Omental fat pad (tissue), 4 donors: ENCODE measurements at places on chromosomes 12 and 14. TPM values are rescaled to one million over a fixed set of nuclear protein-coding genes. Genes with fewer than 3 reads are reported as not detected.

The TMTC2 gene
- 11.0 TPM for total RNA-seq

GRCh38 chr12:75862692-75863471 is 168.7 kb downstream of the PHLDA1 start:
- no peak for DNase-seq

DNA sequence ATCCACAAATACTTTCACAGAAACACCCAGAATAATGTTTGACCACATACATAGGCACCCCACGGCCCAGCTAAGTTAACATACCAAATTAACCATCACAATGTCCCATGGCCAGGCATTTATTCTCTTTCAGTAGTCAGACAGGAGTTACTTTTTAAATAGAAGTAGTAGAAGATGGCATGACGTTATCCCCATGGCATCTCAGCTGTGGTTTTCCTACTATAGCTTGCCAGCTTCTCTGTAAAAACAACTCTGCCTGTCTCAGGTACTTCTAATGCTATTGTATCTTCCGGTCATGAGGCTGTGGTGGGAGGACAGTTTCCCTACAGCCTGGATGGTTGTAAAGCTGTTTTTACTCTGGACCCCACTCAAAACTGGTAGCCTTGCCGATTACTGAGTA is 19.3 kb downstream of the CTSG start:
- no peak for DNase-seq

The OR4K1 gene
- not detected for total RNA-seq

GRCh38 chr12:32074432-32074831 is 32.2 kb upstream of the BICD1 start:
- DNase-seq = no peak

- no peak for DNase-seq
Measured at GRCh38 chr12:98814254-98814653, 169.2 kb downstream of the APAF1 start.

DNA sequence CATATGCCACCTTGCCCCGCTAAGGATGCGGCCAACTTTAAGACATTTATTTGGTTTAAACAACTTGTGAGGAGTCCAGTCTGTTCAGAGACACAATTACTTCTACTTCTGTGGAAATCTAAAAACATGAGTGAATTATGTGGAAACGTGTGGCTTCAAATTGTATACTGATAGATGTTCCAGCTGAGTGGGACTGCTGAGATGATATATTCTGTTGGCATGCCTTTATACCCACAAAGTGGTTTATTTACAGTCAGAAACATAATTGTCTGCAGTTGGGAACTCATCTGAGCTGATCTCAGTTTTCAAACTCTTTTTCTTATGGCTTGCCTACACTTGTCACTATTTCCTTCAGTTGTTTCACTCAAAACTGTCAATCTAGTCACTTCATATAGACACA is 67.8 kb downstream of the FLRT2 start:
- no peak for DNase-seq

The MORN3 gene
- not detected for total RNA-seq

The AQP2 gene
- not detected for total RNA-seq

DNA sequence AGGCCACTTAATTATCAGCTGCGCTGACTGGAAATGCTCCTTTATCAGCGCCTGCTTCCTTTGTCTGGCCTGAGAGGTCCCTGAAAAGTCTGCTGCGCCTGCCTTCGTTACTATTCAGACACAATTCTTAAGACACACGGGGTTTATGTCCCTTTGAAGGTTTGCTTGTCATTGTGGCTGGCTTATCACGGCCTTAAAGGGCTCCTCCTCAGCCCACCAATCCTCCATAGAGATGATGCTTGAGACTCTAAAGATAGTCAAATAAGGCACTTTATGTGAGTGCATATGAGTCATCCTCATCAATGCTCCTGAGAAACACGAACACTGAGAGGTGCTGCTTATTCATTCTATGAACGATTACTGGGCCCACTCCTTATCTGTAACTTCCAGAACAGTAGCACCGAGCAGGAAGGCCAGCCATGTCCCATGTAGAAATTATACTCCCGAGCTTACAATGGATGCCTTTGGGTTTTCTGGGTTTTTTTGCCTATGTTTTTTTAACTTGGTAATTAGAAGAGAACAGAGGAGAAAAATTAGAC is 1268.2 kb upstream of the TMEM132C start:
- DNase-seq = no peak

GRCh38 chr12:56522411-56523193 is 982 bp downstream of the RBMS2 start:
- DNase-seq = no peak

GRCh38 chr12:50224026-50224692 is 57.0 kb upstream of the CERS5 start:
- DNase-seq = no peak

The KRT80 gene
- 5.5 TPM for total RNA-seq

DNA sequence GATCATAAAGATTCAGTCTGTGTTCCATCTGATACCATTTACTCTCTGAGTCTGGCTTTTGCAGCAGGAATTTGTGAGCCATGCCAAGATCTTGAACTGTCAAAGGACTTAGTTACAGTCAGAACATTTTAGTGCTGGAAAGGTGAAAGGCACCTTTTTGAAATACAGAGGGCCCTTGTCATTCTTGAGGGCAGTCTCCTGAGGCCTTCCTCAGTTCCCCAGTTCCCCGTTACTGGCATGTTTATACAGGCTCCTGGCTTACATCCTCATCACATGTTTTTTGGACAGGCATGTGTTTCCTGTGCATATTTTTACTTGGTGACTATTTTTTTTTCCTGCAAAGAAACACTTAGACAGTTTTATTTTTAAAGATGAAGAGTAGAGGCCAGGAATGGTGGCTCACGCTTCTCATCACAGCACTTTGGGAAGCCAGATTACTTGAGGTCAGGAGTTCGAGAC is 21.0 kb downstream of the CFAP54 start:
- DNase-seq = no peak

GRCh38 chr14:101125719-101126651 is 222.5 kb upstream of the RTL1 start:
- DNase-seq = no peak

GRCh38 chr14:73741876-73742519 is 27.8 kb upstream of the PNMA1 start:
- DNase-seq = no peak

DNA sequence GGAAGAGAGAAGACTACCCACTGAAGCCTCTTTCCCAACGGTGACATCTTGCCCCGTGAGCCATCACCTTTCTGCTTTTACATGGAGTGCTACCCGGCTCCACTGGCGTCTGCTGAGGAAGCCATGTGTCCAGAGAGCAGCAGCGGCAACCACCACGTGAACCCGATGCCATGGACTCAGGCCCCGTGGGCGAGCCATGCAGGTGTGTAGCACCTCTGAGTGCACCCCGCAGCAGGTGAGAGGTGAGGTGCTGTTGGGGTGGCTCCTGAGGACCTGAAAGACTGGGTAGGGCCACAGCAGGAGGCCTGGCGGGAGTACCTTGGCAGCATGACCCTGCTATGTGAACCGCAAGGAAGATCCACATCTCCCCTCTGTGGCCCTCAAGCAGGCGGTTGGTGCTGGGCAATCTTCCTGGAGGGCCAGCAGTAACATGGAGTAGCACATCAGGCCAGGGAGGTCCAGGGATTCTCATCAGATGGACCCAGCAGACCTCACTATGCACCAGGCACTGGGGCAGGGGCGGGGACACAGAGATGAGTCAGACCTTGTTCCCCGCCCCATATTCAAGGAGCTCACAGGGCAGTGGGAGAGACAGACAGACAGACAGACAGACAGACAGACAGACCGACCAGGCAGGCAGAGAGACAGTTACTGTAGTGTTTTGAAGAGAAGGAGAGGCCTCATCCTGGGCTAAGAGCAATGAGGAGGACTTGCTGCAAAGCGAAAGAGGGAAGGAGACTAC is 129.6 kb downstream of the PAPOLA start:
- DNase-seq = peak; percentile 8

GRCh38 chr12:19223018-19223417 is 93.5 kb downstream of the PLEKHA5 start:
- DNase-seq = no peak

DNA sequence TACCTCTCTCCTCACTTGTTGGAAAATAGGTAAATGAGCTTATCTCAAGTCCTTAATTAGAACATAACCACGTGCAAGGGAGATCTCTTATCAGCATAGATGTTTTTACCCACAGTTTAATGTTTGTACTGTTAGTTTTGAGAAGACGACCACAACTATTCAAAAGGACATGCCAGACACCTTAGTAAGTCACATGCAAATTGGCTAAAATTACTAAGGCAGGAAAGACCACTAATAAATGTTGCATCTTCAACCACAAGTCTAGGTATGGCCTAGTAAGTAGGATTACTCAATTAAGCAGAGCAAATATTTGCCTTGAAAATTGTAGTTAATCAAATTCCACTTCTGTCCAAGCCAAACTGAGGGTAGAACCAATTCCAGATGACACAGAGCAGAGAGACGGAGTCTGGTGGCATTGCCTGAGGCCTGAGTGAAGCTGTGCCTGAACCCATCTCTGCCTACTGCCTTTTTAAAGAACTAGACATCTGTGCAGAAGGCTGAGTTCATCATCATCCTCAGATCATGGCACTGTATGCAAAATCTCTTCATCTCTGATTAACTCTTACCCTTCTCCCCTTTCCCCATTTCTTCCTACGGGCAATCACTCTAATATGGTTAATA is 29.7 kb upstream of the CHST11 start:
- no peak for DNase-seq

DNA sequence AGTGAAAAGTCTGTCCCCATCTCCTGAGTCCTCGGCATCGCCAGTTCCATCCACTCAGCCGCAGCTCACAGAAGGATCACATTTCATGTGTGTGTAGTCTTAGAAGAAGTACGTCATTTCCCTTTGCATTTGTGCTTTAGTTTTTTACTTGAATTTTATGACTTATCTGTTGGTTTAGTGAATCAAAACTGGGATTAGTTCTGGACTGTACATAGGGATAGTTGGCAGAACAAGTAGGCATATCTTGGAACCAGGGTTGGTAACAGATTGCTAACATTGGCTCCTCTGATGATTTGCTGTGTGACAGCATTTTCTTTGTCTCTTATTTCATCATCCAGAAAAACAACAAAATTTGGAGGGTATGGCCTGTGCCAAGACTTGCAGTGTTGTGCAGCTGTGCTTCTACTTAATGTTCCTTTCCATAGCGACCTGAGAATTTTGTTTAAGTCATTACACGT is 69.6 kb upstream of the AEBP2 start:
- DNase-seq = no peak

GRCh38 chr14:26276757-26277156 is 321.1 kb downstream of the NOVA1 start:
- DNase-seq = no peak
